Stimulated activated CD8-positive, alpha-beta memory T cell treated with anti-CD3 and anti-CD28 coated beads, Interleukin-7, amount 100 ng/mL, for 1 hour (primary cell): ENCODE measurements at places on chromosomes 4 and X.

DNA sequence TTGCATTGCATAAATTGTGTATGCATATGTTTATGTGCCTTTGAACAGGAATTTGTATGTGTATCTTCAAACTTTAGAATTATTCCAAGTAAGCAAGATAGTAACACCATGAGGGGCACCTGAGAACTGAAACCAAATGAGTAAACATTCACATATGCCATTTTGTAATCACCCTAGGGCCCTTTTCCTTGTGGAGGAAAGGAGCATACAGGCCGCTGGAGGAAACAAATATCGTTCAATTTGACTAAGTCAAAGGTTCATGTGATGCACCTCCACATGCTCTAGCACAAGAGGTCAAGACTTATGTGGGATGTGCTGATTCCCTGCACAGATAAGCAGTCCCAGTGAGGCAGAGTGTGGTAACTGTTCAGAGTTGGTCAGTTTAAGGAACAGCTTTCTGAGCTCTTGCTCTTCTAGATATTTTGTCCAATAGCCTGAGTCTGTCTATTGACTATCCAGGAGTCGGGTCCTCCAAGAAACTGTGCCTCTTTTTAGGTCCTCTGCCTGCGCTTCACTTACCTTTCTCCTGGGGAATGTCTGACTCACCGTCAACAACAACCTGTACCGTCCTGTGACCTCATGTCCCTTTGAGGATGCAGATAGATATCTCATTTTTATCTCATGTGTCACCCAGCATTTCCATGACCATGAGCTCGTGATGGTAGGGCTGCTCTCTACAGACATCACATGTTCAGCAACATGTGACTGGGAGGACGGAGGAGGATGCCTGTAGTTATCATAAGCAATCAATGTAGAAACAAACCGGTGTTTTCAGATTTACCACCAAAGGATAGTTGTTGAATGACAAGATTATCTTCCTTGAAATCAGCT, 196.9 kb downstream of the NWD2 start:
- no peak for DNase-seq

- no peak for DNase-seq
These were observed 12.4 kb upstream of the ARHGAP6 start for GRCh38 chrX:11678158-11678557.

DNA sequence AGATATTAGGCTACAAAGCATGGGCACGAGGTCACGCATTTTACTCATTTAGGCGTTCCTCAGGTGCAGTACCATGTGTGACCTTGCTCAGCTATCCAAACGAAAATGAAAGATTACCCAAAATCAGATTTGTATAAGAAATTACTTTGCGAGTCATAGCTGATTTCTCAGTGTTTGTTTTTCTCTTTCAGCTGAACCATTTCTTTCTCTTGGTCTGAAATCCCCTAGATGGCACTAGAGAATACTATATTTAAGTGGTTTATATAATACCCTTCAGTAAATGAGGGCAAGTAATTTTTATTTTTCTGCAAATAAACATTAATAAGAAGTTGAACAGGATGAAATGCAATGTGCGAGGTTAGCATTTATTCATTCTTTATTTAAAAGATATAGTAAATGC, 496.6 kb downstream of the STIM2 start:
- DNase-seq = no peak

- no peak for DNase-seq
These were observed 102.1 kb upstream of the TENM3 start for GRCh38 chr4:182141061-182141460.

DNA sequence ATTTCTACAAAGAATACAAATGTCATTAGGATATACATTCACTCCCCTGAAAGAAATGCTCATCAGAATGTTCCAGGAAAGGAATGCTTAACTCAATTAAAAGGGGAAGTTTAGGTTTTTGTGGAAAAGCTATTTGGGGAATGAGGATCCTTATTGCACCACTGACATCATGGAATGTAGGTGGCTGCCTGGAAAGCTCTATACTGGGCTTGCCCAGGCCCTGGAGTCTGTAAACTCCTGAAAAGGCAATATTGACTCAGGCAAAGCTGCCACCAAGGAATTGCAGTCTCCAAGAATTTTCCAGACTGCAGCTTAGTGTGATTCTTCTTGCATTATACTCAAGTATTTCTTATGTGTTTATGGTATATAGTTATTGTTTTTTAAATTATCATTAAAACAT, 15.7 kb downstream of the DAPP1 start:
- DNase-seq = no peak

GRCh38 chr4:153483432-153484418, 17.6 kb downstream of the TMEM131L start:
- DNase-seq = no peak

DNA sequence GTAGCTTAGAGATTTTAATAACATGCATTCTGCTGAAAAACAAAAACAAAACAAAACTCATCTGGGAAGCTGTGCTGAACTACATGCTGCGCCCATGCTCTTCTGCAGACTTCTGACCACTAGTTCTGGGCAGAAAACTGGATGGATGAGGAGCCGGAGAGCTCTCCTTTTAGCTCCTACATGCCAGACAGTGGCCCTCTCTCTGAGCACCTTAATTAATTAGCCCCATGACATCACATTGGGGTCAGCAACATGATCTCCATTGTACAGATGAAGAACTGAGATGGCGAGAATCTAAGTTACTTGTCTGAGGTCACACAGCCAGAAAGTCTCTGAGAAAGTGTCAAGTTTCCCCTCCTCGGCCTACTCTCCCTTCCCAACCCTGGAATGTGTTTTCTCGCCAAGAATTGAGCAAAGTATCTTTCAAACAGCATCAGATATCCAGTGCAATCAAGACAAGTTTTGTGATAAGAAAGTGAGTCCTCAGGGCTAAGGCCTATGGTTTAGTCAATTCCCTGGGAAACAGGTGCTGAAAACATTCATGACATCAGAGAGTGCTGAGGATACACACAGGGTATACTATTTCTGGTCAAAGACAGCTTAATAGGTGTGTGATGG, 21.6 kb downstream of the SCD5 start:
- DNase-seq = no peak

GRCh38 chrX:126170720-126171119, 4.6 kb upstream of the DCAF12L2 start:
- no peak for DNase-seq

GRCh38 chr4:17654701-17655100, 40.3 kb downstream of the MED28 start:
- no peak for DNase-seq

DNA sequence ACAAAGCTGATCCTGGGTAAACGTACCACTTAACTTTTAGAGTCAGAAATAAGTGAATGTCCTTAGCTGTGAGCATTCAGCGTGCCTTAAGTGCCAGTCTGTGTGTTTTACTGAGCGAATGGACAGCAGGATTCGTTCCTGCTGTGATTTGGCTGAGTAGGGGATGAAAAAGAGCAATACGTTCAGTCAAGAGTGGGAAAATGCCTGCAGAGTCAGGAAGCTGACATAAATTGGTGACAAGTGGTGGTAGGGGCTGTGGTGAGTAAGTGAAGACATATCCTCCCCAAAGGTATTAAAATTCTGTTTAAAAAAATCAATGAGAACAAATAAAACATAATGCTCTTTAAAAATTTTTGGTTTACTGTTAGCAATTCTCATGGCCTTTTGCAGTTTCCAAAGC, 56.6 kb upstream of the TNIP3 start:
- no peak for DNase-seq

- no peak for DNase-seq
These were observed 456.9 kb downstream of the ADGRL3 start for GRCh38 chr4:61657016-61657415.

- DNase-seq = no peak
These were observed 716.6 kb upstream of the INTU start for GRCh38 chr4:126916049-126916625.

GRCh38 chr4:79150820-79151416, 174.9 kb downstream of the NAA11 start:
- no peak for DNase-seq
